Activated CD4-positive, alpha-beta T cell treated with anti-CD3 and anti-CD28 coated beads, Interleukin-2, amount 10 ng/mL, durations not matched to agents 7 days and 5 days (primary cell): ENCODE measurements at places on chromosomes 6 and 20.

GRCh38 chr6:131828951-131829350 is 21.1 kb downstream of the ENPP1 start:
- DNase-seq: no peak

DNA sequence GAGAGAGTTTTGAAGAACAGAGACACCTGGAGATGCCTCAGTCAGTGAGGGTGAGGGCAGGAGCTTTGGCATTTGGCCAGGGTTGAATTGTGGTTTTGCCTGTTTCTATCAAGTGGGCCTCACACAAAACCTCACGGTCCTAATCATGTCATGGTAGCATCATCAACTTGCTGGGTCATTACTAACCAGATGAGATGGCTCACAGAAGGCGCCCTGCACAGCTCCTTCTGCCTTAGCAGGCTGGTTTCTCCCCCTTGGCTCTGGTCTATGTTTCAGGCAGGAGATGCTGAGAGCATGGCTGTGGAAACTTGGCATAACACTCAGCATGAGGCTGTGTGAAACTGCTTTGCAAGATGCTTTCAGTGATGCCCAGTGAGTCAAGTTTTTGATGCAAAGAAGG is 99.3 kb downstream of the LRRC1 start:
- no peak for DNase-seq

DNA sequence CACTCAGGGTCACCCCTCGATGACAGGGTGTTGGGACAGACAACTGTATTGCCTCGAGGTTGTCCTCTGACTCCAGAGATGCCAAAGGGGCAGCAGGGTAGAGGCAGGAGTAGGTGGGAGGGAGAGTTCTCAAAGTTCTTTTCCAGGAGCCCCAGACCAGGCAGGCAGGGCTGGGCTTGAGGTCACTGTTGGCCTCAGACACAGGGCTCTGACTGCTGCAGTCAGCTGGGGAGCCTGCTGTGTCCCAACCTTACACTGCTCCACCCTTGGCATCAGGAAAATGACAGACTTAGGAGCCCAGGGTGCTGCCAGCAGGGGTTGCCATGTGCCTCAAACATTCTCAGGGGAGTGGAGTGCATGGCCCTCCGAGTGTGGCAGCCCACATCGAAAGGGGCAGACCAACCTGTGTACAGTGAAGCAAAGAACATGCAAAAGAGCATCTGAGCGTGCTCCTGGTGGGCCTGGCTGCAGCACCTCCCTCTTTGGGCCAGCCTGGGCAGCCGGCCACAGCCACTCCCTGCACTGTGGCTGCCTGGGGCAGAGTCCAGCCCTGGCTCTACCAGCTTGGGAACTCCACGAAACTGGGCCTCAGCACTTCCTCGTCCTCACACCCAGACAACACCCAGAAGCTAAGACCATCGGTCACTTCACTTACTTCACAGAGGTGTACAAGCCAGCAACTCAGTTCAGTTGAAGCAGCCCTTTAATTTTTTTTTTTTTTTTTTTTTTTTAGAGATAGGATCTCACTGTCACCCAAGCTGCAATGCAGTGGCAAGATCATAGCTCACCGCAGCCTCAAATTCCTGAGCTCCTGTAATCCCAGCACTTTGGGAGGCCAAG is 24.0 kb downstream of the C6orf132 start:
- no peak for DNase-seq

DNA sequence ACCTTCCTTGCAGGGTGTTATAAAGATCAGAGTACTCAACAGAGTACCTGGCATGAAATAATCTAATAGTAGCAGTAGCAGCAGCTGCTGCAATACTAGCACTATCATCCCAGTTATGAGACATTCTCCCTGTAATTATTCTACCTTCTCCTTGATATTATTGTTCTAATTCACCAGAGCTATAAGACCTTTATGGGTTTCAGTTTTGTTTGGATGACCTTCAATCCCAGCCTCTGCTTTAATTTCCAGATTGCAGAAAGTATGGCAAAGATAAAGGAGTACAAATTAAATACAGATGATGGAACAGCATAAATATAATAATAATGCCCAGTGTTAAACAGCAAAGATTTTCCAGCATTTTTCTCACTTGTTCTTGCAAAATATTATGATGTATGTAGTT is 150.5 kb upstream of the MYLIP start:
- DNase-seq: no peak

GRCh38 chr6:75932067-75932466 is 140.4 kb downstream of the IMPG1 start:
- no peak for DNase-seq

DNA sequence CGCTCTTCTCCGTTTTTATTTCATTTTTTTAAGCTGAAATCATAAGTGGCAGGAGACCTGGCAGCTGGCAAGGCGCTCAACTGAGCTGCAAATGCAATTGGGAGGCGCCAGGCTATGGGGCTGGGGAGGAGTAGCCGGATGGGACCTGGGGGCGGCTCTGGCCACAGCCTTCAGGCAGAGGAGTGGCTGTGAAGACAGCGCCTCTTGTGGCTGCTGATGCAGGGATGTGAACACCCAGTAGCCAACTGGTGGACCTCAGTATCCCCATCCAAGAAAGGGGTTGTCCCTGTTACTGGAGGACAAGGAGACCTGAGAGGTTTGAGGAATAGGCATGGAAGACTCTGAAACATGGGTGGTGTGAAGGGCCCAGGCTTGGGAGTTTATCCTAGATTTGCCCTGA is 12.6 kb downstream of the KCNK17 start:
- DNase-seq: no peak

DNA sequence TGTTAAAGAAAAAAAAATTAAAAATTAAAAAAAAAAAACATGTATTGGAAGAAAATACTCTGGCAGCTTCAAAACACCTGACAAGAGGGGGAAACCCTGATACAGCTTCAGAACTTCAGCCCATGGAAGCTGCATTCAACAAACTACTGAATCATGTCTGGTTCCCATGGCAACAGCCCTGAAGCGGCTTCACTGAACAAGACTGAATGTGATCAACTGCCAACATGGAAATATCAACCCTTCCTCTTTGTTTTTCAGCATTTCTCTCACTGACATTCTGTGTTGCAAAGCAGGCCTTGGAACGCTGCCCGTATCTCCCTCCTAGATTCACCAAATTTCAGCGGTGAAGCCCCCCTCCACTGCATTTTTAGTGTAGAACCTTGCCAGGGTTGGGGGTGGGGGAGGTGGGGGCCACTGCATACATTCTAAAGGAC is 91.3 kb upstream of the SHLD1 start:
- DNase-seq: peak; percentile 39
